ENCODE measurements at places on chromosomes 1 and 21.
A peak's percentile ranks its signal among the peaks of the same experiment; 100 is the strongest.

GRCh38 chr1:204065174-204065985, 7.5 kb upstream of the SOX13 start:
- DNase-seq = no peak

DNA sequence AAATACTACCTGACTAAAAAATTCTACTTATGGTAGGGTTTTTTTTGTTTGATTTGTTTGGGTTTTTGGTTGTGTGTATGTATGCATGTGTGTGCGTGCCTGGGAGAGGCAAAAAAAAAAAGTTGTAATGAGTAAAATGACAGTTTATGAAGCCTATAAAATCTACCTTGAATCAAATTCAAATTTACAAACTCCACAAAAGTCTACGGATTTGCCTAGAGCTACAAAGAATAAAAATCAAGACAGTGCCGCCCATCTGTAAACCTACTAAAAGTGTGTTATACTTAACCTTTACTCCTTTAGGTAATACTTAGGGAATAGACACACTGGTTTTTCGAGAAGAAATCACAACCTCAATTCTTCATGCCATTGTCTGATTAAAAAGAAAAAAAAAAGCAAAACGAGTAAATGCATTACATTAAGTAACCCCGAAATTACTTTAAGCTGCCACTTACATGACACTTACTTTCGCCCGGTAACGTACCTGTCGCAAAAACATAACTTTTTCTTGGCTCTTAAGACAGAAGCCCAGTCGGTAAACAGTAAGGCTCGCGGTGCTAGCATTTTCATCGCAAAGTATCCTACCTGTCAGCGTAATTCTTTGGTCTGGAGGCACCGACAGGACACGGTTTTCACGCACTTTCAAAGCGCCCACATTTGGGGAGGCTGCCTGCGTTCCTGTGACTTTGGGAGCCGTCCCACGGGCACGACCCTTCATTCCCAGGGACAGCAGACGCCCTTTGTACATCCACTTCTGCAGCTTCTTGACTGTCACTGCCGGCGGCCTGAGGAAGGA, 951 bp downstream of the SYDE2 start:
- peak; percentile 36 for DNase-seq

GRCh38 chr1:183417772-183418491, at the start of gene NMNAT2:
Gene NMNAT2 (minus strand): TSS chr1:183418380. CDS start chr1:183418267, 113 bp downstream.
- no peak for DNase-seq

DNA sequence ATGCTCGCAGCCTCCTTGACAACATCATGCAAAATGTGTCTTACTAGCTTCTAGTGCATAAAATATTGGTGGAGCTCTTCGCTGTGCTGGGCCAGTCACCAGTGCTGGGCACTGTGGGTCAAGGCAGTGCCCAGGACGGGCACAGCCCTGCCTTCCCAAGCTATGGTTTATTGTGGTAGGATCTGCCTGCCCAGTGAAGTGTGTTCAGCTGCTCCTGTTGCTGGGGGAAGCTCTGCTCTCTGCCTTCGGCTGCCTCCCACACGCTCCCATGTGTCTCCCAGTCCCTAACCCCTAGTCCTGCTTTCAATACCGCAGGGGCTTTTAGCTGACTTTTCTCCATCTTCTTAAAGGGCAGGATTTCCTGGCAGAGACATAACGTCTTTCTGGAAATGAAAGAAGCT, 15.7 kb downstream of the EPHX1 start:
- DNase-seq = no peak

DNA sequence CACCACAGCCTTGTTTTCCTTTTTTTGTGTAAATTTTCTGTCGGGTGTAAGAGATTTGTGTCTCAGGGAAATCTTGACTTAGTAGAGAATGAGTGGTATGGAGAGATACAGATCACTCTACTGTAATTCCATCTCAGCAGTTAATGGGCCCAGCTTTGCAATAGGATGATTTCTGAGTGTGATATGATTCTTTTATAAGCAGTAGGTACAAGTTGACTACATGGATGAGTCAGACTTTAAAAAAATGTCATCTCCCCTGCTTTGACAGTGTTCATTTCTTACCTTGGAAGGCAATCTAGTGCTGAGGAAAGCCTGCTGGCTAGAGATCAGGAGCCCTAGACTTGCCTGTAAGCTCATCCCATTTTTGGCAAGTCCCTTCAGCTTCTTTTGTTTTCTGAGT, 261.9 kb downstream of the RYR2 start:
- peak; percentile 10 for DNase-seq
